ENCODE measurements at places on chromosomes 4 and X.
A peak's percentile ranks its signal among the peaks of the same experiment; 100 is the strongest.

- DNase-seq: no peak
These were observed 931 bp downstream of the DDX60 start for GRCh38 chr4:168317621-168318020.

GRCh38 chrX:11664211-11665167, 1.2 kb downstream of the ARHGAP6 start:
- peak; percentile 17 for DNase-seq

DNA sequence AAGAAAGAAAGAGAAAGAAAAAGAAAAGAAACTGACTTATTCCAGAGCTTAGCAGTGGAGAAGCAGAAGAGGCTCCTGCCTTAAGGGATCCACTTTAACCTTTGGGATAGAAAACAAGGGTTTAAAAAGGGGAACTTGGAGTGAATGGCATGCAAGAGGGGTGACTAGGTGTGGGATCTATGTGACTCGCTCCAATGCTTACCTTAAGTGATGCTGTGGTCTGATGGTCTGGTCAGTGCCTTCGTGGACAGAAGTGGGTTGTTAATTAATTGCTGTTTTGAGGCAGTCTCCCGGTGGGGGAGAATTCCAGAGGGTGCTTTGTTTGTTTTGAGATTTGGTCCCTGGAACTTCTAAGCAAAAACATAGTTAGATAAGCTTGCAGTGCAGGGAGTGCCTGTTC, 21.1 kb upstream of the RHOXF1 start:
- no peak for DNase-seq

DNA sequence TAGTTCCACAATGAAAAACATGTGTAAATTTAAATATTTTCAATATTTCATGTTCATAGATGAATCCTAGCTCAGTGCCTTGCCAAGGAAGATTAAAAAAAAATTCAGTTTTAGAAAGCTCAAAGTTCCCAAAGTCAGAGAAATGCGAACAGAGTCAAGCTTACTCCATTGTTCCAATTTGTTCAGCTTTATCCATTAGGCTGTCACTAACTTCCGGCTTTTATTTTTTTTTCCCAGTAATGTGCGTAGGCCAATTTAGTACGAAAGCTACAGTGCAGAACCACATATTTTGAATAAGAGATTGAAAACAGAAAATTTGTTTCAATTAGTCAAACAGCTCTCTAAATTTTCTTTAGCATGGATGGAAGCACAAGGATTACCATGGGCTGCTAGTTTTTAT, 23.1 kb upstream of the KLHL2 start:
- DNase-seq: no peak

DNA sequence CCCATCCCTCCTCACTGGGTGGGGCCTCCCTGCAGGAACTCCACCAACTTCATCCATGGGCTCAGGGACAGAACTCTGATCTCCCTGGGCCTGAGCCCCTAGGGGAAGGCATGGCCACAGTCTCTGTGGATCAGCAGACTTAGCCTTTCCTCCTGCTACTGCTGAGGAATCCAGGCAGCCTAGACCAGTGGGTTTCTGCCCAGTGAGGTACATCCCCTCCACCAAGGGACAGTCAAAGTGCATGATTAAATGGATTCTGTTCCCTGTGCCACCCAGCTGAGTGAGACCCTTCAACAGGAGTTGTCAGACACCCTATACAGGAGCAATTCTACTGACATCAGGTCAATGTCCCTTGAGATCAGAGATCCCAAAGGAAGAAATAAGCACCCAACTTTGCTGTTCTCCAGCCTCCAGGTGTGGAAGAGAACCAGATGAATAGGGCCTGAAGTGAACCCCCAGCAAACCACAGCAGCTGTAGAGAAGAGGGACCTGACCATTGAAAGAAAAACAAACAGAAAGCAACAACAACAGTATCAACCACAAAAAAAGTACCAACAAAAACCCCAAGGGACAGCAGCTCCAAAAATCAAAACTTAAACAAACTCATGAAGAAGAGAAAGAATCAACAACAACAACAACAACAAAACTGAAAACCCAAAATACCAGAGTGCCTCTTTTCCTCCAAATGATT, 84.8 kb downstream of the CHIC1 start:
- no peak for DNase-seq

DNA sequence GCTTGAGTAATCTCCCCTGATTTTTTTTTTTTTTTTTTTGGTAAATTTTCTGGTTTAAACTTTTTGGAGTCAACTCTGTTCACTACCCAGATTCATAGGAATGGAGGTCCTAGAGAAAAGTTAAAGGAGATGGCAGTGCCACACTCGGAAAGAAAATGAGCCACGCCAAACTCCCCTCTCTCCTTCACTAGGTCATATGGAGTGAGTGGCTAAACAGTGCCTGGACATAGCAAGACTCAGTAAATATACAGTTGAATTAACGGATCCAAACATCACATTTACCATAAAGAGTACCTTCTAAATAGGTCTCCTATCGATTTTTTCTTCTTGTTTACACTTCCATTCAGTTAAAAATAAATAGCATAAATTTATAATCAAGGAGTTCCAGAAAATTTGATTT, 13.6 kb upstream of the AMTN start:
- DNase-seq: no peak

- DNase-seq: no peak
These were observed 576.7 kb upstream of the DIPK2B start for GRCh38 chrX:45777366-45777765.

GRCh38 chr4:119211867-119212233, 663 bp upstream of the USP53 start:
- DNase-seq: no peak

GRCh38 chr4:152352622-152353116, 183.2 kb downstream of the FBXW7 start:
- DNase-seq: no peak

DNA sequence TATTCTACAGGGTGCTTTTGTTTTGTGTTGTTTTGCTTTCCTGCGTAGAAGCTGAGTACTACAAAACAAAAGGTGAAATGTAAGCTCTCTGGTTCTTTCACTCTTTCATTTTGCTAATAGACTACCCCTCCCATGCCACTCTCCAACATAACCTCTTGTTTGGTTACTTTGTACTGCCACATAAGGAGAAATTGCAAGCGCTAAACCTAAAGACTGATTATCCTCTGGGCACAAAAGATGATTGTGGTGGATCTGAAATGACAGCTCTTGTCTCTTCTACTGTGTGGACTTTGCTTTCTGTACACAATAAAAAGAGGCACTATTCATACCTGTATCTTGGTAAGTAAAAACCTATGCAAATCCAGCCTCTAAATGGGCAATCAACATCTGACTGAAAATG, 5.3 kb downstream of the MBNL3 start:
- no peak for DNase-seq

GRCh38 chrX:123330229-123330942, 146.3 kb downstream of the GRIA3 start:
- no peak for DNase-seq

DNA sequence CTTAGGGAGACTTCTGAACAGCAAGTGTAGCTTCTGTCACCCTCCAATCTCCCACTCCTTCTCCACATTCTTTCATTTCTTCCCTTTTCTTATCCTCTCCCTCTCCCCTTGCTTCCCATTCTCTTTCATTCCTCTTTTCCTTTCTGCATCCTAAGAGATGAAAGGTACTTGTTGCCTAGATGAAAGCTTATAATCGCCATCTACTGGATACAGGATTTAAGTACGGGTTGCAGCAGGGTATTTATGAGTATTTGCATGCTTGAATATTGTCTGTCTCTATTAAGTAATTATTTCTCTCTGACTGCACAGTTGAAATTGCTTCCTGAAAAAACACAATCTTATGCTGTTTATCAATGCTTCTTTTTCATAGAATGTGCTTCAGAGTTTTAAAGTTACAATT, 174.0 kb upstream of the TENT5D start:
- no peak for DNase-seq

DNA sequence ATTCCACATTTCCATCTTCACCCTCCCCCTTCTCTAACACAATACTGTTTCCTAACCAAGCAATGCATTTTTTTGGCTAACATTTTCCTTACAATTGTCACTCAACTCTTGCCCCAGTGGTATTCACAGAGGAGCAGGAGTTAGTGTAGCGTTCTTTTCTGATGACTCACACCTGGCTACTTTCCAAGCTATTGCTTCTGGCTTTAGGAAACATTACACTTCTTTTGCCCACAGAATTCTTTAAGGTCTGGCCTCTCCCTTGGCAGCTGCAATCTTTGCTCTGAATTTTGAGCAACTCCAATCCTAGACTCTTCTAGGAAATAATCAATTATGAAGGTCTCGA, 27.5 kb upstream of the PDGFC start:
- no peak for DNase-seq

- DNase-seq: no peak
These were observed 1.4 kb downstream of the ZFX start for GRCh38 chrX:24150898-24151297.

DNA sequence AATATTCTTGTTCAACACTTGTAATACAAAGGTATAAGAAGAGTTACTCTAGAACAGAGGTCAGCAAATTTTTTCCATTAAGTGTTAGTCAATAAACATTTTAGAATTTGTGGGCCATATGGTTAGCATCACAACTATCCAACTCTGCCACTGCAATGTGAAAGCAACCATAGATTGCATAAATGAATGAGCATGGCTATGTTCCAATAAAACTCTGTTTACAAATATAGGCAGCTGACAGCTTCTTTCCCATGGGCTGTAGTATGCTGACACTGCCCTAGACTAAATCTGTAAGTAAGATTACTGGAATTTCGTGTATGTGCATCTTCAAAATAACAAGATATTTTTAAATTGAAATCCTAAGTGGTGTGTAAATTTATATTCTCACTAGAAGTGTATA, 73.7 kb downstream of the GABRA2 start:
- no peak for DNase-seq

GRCh38 chr4:6601661-6602250, 26.8 kb downstream of the MAN2B2 start:
- DNase-seq: no peak

DNA sequence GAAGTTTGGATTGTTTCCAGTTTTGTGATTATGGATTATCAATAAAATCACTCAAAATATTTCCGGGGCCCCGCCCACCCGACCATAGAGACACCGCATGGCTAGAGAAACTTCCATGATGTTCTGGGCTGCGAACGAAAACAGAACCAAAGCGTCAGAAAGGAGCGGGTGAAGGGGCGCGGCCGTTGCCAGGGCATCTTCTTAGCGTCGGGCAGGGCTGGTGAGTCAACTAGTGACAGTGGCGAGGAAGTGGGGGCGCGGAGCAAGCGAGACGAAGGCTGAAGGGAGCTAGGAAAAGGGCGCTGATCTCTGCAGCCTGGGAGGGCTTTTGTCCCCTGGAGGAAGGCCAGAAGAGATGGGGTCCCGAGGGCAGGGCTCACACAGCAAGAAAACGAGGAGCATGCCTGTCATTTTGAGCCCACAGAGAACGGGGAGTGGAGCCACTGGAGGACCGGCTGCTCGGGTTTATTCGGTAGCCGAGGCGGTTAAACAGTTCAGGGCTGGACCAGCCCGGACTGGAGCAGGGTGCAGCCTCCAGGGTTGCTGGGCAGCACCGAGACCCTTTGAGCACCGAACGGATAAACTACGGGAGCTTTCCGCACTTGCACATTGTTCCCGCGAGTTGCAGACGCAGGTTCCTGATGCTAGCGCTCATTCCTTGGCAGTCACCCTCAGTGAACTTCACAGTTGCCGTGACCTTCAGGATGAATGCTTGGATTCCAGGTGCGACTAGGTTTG, 298.1 kb upstream of the TRPC5 start:
- no peak for DNase-seq

DNA sequence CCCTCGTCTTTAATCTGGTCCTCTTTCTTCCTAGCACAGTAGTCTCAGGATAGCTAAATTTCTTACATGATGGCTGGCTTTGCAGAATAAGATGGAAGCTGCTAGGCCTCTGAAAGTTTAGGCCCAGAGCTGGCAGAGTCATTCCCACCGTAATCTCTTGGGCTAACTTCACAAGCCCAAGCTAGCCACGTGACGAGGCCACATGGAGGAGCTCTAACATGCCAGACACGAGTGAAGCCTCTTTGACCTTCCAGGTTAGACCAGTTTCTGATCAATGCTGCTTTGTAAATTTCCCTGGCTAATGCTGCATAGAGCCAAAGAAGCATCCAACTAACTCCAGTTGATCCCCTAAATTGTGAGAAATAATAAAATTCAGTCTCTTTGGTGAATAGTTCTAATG, 9.5 kb upstream of the CENPE start:
- no peak for DNase-seq

DNA sequence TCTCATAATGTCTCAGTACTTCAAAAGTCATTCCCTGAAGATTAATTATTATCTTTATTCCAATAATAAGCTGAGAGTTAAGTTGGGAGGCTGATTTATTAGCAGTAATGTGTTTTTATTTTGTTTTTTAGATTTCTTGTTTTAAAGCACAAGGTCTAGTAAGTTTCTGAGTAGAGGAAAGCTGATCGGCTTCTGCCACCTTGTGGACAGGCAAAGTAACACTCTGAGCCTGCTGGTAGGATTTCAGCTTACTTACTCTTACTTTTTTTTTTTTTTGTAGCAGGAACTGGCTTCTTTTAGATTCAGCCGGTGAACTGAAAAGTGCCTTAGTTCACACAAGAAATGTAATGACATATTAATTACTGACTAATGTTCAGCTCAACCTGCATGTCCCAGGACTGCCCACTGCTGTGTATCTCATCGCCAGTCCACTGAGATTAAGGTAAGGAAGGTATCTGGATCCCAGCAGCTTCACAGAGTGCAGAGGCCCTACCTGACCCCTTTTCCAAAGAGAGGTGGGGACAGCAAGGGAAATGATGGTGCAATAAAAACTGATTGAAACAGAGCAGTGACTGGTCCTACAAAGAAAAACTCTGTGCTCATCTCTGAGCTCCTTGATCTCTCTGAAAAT, 126.5 kb downstream of the ADGRA3 start:
- peak; percentile 28 for DNase-seq

DNA sequence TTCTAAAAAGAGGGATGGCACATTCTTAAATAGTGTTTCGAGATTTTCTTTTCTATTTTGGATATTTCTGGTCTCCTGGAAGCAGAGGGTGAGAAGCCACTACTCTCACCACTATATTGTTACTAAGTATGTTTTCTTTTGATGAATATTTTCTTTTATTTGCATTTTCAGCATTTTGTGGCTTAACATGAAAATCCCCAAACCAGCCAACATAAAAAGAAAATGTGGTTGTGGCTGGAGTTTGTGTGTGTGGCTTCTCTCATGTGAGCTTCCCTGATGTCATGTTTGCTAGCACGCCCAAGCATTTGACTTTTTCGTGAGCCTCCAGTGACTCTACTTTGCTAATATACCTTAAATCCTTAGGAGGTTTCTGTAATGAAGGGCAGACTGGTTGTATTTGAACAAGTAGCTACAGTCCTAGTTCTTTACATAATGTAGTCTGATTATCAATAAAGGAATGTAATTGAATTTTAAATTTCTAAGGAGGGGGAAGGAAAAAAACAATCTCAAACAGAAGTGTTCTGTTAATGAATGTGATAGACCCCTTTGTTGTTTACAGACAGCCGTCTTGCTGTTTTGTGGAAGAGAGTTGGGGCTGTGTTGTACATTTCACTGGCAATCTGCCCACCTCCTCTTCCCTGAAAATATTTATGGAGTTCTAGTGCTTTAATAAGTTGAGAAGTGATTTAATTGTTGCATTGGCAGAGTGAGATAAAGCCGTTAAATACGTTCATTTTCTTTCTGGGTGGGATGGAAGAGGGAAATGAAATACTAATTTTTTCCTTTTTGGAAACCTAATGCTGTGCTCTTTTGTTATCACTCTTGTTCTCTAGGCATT, 114.6 kb downstream of the ARHGAP10 start:
- DNase-seq: peak; percentile 21

GRCh38 chr4:118367872-118368271, 15.1 kb upstream of the PRSS12 start:
- no peak for DNase-seq

- DNase-seq: no peak
These were observed 135.6 kb upstream of the GPC4 start for GRCh38 chrX:133550665-133551485.
